ENCODE measurements at places on chromosomes 1 and 21. TPM values are rescaled to one million over a fixed set of nuclear protein-coding genes. Genes with fewer than 3 reads are reported as not detected.

Gene TSPAN1
- not detected for total RNA-seq

Gene KCNK1
- 9.9 TPM for total RNA-seq

Gene MXRA8
- 8.1 TPM for total RNA-seq

Gene SDC3
- total RNA-seq = 25.9 TPM

Gene IFNLR1
- 9.6 TPM for total RNA-seq

Gene TTC4
- 30.0 TPM for total RNA-seq

Gene PTPRC
- not detected for total RNA-seq

Gene RHEX
- not detected for total RNA-seq

Gene RPTN
- not detected for total RNA-seq

Gene MPC2
- 32.9 TPM for total RNA-seq

Gene DNALI1
- 18.9 TPM for total RNA-seq

Gene RGS8
- 0.07 TPM for total RNA-seq

Gene LRRC38
- 0.72 TPM for total RNA-seq

Gene EPS15
- total RNA-seq = 40.2 TPM

DNA sequence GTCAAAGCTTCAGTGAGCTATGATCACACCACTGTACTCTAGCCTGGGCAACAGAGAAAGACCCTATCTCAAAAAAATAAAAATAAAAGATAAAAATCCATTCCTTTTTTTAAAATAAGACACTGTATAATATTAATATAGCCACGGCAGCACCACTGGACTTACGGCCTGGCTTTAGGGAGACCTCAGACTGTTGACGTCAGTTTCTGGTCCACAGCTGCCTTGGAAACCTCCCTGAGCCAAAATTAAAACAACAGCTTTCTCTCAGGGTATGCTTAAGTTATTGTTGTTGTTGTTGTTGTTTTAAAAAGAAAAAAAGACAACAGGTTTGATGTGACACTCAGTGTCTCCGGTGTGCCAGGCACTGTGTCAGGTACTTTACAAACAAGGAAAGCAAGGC, 42.0 kb downstream of the CAPZB start:
- DNase-seq = no peak

DNA sequence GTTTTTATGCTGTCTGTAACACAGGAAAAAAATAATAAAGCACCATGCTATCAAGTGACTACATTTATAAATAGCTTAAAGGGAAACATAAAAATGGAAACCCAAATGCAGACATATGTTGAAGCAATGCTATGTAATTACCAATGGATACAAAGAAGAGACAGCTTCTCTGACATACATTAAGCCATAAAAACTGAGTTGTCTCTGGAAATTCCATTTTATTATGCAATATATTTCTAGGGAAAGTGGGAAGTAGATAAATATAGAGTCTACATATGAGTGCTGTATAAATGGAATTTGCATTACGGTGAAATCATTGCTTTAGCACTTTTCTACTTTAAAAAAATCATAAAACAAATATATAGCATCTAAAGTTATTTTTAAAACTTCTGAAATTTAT, 135.2 kb upstream of the COL11A1 start:
- no peak for DNase-seq

GRCh38 chr1:54114001-54114400, 38.8 kb downstream of the CDCP2 start:
- DNase-seq = no peak

- DNase-seq = no peak
These were observed 12.1 kb downstream of the PLXNA2 start for GRCh38 chr1:208231881-208232661.

- no peak for DNase-seq
These were observed 126.6 kb downstream of the PRDM2 start for GRCh38 chr1:13826591-13826990.

DNA sequence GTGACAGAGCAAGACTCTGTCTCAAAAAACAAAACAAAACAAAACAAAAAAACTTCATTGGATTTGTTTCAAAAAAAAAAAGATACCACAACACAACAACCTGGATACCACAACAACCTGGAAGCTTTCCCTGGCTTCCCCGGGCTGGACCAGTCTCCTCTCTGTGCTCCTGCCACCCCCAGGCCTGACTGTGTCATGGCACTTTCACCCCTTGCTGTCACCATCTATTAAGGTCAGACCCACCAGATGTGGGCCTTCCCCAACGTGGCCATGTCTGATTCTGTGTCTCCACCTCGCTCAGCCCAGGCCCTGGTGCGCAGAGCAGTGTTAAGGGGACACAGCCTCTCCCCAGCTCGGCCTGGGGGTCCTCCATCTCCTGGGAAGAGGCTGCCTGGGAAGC, 28.3 kb upstream of the ACOT11 start:
- peak; percentile 65 for DNase-seq

DNA sequence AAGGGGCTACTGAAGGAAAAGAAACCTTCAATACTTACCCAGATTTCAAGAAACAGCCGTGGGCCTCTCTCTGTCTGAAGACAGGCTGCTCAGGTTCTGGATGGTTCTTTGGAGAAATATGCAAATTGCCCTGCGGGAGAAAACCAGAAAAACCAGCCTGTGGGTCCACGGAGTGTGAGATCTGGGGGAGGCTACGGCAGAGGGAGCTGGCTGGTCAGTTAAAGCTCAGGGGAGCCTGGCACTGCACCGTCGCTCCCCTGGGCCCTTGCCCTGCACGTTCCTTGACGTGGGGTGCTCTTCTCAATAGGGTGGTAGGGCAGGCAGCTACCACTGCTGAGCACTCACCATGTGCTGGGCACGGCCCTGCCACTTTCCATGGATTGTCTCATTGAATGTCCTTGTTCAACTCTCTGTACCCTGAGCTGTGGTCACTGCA, 12.7 kb downstream of the TMCO4 start:
- peak; percentile 68 for DNase-seq

DNA sequence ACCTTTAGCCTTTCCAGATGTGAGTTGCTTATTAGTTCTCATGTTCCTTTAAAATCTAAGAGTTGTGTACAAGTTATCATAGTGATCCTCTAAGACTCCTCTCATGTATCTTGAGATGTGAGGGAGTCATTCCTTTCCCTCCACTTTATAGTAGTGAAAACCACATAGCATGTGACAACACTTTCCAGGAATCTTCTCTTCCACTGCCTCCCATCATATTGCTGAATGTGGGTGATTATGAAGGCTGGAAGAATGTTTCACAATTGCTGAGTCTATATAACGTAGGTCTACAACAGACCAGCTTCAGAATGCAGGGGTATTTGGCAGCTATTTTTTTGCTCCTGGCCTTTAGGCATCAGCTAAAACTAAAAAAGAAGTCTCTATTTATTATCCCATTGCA, 44.7 kb upstream of the LRRC7 start:
- DNase-seq = no peak

GRCh38 chr1:36793452-36793851, 240.9 kb downstream of the GRIK3 start:
- DNase-seq = no peak

DNA sequence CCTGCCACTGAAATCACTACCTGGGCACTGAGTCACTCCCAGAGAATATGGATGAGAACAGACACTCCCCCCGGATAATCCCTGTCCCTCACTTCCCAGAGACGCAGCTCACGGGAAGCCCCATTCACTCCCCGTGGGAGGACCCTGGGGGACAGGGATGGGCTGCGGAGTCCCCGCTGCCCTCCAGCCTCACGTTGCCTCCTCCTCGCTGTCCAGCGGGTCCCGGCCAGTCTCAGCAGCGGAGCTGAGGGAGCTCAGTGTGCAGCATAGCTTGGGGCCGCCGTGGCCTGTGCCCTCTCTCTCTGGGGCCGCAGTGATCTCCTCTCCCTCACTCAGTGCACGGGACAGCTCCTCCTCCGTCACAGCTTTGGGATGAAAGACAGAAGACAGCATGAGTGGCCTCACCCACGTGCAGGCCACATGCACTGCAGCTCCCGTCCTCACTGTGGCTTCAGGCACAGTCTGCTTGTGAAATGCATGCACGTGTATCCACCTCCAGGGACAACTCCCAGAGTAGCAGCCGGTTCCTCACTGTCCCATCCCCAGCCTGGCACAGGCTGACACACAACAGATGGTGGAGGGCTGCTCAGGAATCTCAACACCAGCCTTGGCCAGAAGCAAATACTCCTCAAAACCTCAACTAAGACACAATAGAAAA, 7.4 kb downstream of the CFAP410 start:
- DNase-seq = no peak

GRCh38 chr1:234309598-234310459, 63.4 kb upstream of the COA6 start:
- peak; percentile 79 for DNase-seq

DNA sequence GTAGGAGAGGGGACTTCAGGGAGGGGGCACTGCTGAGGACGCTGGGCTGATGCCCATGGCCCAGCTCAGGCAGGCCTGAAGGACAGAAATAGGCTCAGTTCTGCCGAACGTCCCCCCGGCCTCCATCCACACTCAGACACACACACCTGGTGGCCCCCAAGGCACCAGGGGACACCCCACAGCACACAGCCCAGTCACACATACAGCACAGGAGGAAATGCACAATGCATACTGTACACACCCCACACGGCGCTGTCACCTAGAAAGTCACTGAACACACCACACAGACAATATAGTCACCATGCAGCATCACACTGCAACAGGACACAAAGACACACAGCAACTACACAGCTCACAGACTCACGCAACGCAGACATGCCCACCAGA, 562 bp downstream of the SYTL1 start:
- DNase-seq = no peak

GRCh38 chr1:19359357-19359756, 47.2 kb downstream of the SLC66A1 start:
- DNase-seq = no peak

- no peak for DNase-seq
These were observed 308.0 kb upstream of the B3GALT2 start for GRCh38 chr1:193494368-193494767.

- DNase-seq = no peak
These were observed 112.5 kb downstream of the ROR1 start for GRCh38 chr1:63886340-63886739.

DNA sequence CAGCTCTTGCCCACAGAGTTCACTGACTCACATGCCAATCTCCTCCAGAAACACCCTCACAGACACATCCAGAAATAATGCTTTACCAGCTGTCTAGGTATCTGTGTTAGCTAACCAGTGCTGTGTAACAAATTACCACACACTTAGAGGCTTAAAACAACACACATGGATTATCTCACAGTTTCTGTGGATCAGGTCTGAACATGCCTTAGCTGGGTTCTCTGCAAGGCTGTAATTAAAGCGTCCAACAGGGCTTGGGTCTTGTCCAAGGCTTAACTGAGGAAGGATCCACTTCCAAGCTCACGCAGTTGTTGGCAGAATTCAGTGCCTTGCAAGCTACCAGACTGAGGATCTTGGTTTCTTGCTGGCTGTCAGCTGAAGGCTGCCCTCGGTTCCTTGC, 92.5 kb upstream of the RGS4 start:
- no peak for DNase-seq

GRCh38 chr1:23804183-23804835, 3.8 kb upstream of the GALE start:
- no peak for DNase-seq

GRCh38 chr1:66256629-66257572, 277.1 kb upstream of the SGIP1 start:
- DNase-seq = no peak

DNA sequence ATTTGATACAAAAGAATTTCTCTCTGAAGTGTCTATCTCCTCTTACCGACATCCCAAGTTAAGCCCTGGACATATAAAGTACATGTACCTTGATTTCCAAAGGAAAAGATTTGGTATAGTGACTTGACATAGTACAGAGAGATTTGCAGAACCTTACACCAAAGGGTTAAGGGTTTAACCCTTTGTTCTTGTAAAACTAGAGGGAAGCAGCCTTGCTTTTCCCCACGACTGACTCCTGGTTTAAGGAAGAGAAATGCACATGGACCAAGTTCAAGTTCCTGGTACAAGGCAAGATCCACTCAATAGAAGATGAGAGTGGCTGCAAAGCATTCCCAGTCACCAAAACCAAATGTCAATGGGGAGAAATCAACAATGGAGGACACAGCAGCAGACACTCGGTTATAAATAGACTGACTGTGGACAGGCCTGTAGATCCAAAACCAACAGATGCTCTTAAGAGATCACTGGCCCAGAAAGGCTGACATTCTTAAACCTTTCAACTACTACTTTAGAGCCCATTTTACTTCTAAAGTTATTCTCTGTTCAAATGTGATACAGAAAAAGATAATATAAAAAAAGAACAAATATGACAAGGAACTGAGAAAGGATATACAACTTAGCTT, 69.4 kb downstream of the PUM1 start:
- DNase-seq = no peak

GRCh38 chr1:155247667-155248553, 7.4 kb downstream of the ENTREP3 start:
- DNase-seq = no peak

DNA sequence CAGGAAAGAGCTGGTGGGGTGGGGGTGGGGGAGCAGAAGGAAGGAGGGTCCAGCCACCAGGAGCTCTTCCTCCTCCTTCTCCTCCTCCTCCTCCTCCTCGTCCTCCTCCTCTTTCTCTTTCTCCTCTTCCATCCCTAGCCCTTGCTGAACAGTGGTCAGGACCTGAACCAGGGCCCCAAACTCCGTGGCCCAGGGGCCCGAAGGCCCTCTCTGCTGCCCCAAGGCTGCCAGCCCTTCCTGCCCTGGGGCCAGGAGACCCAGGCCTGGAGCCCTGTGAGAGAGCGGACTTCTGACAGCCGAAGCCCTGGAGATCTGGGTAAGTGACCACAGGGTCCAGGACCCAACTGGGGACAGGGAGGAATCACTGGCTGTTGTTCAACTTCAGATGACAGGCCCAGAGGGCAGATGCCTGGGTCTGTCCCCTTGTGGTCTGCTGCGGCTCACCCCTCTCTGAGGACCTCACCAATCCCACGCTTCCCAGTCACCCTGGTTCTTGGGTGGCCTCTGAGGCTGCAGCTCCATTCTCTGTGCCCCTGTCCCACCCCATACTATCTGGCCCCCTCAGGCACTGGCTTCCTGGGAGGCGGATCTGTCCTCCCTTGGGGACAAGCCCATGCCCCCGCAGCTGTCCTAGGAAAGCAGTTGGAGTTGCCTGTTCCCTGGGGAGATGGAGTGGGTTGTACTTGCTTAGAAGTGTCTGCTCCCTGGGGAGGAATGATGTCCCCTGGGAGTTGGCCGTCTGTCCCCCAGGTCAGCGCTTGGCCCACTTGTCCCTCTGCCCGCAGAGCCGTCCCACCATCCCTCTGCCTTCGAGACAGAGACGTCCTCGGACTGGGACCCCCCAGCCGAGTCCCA, 51.8 kb downstream of the VWA5B1 start:
- peak; percentile 38 for DNase-seq

DNA sequence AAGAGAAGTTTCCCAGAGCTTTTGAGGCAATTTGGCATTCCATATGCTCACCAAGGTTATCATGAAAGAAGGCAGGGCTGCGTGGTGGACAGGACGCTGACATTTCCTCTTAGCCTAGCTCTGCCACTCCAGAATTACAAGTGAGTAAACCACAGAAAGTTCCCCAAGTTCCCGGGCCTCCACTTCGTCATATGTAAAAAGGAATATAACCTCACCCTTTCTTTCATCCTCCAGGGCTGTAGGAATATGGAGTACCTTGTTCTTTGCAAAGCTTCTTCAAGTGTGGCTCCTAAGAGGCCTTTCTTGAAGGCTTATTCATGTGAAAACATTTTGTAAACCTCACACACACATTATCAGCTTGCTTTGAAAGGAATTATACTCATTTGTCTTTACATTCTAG, 210.2 kb downstream of the GREM2 start:
- DNase-seq = no peak

Measured in H9 (cell line).